Spleen (tissue), 13 donors: ENCODE measurements at places on chromosomes 16 and 17. TPM values are rescaled to one million over a fixed set of nuclear protein-coding genes. Genes with fewer than 3 reads are reported as not detected.

GRCh38 chr17:68592682-68593641, 8.2 kb downstream of the FAM20A start:
- DNase-seq, result no peak

GRCh38 chr17:27563532-27563931, 67.5 kb upstream of the LGALS9 start:
- DNase-seq, result peak; percentile 46

Gene GPR179
- total RNA-seq, result 0.06 TPM

- DNase-seq, result peak; percentile 50
Observed at GRCh38 chr17:36641331-36641876, 40.0 kb downstream of the MRM1 start.

DNA sequence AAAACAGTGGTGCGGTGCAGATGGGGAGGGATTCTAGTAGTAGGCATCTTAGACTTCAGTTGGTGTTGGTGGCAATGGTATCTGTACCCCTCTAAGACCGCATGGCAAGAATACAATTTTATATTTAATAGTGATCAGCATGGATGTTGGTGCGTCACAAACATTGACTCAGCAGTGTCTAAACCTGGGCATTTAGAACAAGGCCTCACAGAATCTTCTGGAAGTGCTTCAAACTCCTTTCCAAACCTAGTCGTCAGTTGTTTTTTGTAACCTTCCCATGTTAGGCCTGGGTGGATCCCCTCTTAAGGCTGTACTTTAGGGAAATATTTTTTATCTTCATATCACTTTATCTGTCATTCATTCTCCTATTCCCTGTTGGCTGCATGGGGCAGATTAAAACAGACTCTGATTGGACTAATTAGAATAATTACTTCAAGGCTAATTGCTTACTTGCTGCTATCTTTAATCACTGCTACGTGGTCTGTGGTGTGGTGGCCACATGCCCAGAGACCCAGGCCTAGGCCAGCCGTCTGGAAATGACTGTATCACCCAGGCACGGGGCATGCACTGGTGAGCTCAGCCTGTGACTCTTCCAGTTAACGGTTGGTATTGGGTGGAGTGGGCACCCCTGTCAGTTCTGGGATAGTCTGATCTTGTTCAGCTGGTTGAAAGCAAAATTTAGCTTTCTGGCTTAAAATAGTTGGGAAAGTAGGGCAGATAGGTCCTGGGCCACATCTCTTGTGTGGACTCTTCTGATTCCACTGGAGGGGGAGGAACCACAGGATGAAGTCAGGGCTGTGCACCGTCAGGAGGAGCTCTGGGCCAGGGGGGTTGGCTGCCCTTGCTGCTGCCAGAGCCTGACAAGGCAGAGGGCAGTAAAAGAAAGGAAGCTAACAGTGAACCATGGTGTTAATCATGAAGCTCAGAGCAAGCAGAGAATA, 4.5 kb downstream of the ALKBH5 start:
- DNase-seq, result no peak

Gene C17orf113
- 1.6 TPM for total RNA-seq

- peak; percentile 73 for DNase-seq
Observed at GRCh38 chr17:80992948-80993624, 1.4 kb downstream of the CHMP6 start.

Gene SBK1
- 1.0 TPM for total RNA-seq

- DNase-seq, result peak; percentile 83
Observed at GRCh38 chr17:79936641-79937381, 97.6 kb upstream of the CBX4 start.

DNA sequence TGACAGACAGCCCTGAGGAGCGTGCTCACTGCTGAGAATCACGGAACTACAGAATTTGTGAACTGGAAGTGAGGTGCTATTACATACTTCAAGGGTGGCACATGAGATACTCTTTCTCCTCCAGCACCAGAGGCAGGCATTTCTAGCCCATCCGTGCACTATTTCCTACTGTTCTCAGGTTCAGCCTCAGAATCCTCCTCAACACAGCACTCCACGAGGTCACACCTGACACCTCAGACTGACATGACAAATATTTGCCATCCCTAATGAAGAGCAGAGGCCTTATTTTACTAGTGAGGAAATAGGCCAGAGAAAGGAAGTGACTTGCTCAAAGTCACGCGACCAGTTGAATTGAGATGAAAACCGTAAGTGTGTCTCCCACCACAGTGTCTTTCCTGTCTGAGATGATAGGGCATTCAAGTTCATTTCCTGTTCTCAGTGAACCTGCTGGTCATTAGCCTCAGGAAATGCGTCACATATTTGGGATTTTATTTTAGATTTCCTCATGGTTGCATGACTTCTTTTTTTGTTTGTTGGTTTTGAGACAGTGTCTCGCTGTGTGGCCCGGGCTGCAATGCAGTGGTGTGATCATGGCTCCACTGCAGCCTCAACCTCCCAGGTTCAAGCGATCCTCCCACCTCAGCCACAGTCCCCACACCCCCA, 23.6 kb downstream of the SEZ6 start:
- DNase-seq, result peak; percentile 81

DNA sequence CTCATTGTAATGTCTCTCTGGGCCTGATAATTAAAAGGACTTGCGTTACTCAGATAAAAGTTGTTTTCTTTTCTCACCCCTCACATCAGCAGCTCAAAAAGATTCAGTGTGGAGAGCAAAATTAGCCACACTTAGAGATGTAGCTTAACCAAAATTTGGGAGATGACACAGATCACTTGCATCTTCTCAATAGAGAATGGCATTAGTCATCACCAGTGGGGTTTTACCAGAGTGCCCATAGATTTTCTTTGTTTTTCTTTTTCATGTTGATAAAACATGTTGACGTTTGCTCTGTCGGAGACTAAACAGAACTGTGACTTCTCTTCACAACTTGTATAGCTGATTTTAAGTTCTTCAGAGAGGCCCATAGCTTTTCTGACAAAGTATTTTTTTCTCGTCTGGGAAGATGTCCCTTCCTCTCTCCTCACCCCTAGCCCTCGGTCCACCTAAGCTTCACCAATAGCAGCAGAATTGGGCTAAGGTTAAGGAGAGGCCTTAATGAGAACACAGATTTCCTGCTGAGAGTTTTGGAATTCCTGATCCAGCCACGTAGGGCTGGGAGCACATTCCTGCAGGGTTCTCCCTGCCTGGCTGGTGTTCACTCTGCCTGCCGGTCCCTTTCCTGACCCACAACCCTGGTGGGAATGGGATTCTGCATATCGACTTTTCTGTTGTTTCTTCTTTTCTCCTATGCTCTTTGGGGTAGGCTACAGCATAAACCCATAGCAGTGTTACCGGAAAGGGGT, 92.6 kb downstream of the CACNG3 start:
- DNase-seq, result no peak

GRCh38 chr17:28916302-28916934, 13.5 kb upstream of the DHRS13 start:
- no peak for DNase-seq

Gene CD68
- total RNA-seq, result 271 TPM

DNA sequence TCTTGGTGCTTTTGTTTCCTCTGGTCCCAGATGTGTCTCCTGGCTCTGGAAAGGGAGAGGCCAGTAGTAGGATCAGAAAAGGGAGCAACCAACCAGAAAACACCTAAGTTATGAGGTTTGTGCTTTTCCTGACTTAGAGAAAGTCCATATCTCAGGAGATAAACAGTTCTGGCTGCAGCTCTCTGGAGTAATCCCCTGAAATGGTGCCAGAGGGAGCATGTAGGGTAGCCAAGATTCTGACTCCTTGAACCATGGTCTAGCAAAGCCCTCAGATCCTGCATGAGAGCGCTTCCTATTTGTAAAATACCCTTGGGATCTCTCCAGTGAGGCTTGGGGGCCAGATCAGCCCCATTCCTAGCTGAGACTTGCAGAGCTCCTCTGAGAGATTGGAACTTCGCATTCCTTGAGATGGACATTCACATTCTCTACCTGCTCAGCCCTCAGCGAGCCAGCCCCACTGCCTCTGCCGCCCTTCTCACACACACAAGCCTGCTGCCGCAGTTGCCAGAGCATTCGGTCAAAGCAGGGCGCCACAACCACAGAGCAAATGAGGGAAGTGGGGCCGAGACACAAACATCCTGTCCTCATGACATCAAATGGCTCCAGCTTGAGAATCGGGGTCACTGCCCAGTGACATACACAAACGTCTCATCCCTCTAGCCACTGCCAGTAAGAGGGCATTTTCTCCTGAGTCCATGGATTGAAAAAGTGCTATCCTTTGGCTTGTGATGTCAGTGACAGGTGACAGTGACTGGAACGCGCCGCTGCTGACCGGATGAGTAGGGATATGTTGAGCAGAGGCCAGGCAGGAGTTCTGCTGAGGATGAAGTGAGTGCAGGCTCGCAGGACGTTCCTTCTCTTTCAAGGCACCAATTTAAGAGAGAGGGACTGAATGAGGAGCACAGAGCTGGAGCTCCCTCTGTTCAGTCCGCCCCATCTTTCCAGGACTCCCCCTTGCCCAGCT, 5.0 kb downstream of the ABHD15 start:
- peak; percentile 91 for DNase-seq

GRCh38 chr17:78977997-78978973, 1.4 kb downstream of the LGALS3BP start:
- DNase-seq, result no peak

Gene NT5C3B
- total RNA-seq, result 25.6 TPM

Gene MARVELD3
- 0.76 TPM for total RNA-seq
